ENCODE measurements at places on chromosomes 4 and X.

DNA sequence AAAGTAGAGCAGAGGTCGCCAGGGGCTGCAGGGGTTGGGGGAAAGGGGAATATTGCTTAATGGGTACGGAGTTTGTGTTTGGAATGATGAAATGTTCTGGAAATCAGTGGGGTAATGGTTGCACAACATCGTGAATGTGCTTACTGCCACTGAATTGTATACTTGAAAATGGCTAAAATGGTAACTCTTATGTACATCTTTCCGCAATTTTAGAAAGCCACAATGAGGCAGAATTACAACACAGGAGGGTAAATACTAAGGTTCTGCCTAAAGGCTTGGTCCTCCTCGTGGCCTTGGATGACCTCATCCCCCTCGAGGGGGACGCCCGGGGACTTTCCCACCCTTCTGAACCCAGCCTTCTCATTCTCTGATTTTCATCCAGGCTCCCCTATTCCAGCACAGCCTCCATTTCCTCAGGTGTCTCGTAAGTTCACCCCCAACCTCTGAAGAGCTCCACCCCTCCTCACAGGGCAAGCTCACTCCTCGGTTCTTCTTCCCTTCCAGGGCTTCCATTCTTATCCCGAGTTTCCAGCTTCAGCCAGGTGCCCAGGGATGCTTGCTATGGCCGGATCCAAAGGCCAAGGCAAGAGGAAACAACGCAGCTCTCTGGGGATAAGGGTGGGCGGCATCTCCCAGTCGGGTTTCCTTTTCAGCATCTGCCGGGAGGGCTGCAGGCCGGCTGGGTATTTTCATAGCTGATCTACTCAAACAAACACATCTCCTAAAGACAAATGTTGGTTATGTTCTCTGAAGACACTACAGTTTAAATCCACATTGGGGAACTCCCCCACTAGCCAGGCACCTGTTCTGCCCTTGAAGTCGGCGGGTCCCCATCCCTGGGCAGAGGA is 71.3 kb upstream of the ACSL1 start:
- DNase-seq, result no peak

DNA sequence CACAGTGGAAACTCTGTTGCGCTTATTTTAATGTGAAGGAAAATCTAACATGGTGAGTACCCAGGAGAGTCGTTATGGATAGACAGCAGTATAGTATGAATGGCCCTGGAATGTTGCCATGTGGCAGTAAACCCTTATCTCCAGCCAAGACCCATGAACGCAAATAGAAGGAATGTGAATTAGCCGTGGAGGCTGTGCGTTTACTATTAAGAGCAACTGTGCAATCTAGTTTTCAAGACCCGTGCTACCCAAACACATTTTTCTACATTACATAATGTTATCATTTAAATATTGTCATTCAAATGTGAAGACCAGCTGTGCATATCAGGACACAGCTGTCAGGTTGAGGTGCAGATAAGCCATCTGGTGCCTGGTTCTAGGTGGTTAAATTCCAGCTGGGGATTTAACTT is 13.3 kb upstream of the AGA start:
- no peak for DNase-seq

DNA sequence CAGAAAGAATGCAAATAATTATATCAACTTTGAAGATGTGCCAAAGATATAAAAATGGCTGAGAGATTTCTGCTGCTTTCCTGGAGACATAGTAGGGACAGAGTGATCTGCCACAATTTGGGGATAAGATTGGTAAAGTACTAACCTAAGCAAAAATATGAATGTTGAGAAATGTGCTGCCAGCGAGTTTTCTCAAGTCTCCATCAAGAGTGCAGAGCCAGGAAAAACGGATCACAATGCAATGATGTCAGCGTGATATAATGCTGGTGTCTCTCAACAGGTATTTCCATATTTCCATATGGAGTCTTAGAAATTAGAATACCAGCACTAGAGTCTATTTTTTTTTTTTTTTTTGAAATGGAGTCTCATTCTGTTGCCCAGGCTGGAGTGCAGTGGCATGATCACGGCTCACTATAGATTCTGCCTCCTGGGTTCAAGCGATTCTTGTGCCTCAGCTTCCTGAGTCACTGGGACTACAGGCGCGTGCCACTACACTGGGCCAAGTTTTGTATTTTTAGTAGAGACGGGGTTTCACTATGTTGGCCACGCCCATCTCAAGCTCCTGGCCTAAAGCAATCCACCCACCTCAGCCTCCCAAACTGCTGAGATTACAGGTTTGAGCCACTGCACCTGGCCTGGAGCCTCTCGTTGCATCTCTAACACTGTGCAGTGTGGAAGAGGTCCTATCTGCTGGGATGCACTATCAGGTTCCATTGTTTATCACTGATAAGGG is 893.5 kb downstream of the TRIML1 start:
- DNase-seq, result no peak

DNA sequence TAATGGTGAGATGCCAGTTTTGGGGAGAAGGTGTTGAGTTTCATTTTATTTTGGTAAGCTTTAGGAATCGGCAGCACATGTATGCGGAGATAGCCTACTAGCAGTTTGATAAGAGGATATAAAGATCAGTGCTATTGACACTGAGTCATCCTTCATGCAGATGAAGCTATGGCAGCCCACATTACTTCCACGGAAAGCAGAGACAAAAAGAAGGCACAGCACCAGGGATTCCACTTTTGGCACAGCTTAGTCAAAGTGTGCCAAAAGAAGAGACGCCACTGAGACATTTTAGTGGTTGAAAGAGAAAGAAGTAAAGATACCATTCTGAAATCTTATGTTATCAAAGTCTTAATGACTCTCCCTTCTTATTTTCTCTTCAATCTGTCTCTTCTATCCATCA is 103.8 kb downstream of the GABRB1 start:
- no peak for DNase-seq

DNA sequence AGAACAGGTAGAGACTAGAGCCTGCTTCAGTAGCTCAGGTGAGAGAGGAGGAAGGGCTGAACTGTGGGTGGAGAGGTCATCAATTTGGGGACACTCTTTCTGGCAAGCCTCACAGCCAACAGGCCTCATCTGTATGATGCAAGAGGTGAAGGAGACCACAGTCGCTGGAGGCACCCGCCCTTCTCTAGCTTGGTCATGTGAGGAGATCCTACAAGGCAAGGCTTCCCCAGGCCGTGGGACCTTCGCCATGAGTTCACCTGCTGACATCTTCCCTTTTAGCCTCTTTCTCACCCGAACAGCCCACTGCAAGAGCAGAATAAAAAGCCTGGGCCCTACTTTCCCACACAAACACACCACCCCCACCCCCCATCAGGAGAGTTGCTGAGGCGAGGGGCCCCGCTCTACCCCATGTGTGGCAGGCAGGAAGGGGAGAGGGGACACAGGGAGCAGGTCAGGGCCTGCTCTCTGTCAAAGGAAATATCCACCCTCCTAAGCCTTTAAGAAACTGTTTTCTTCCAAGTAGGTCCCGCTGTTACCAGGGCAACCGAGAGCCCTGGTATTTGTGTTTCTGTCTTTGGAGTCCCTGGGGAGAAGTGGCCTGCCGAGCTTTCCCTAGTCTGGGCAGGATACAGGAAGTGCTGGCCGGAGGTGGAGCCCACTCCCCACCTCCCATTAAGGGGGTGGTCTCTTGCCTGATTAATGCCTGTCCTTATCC is 8.1 kb downstream of the RTL5 start:
- DNase-seq, result no peak

GRCh38 chrX:147550217-147550616 is 361.5 kb upstream of the FMR1 start:
- DNase-seq, result no peak

GRCh38 chr4:89156174-89156914 is 45.0 kb downstream of the TIGD2 start:
- DNase-seq, result no peak

GRCh38 chrX:19440713-19441112 is 74.6 kb downstream of the MAP3K15 start:
- DNase-seq, result no peak

Data from stimulated activated CD8-positive, alpha-beta memory T cell treated with anti-CD3 and anti-CD28 coated beads, Interleukin-7, amount 100 ng/mL, for 48 hours (primary cell).